Jurkat, Clone E6-1 (cell line): ENCODE measurements at places on chromosomes 5 and 9.

GRCh38 chr9:108668191-108668937 lies 187.4 kb downstream of the ACTL7B start:
- DNase-seq: no peak

DNA sequence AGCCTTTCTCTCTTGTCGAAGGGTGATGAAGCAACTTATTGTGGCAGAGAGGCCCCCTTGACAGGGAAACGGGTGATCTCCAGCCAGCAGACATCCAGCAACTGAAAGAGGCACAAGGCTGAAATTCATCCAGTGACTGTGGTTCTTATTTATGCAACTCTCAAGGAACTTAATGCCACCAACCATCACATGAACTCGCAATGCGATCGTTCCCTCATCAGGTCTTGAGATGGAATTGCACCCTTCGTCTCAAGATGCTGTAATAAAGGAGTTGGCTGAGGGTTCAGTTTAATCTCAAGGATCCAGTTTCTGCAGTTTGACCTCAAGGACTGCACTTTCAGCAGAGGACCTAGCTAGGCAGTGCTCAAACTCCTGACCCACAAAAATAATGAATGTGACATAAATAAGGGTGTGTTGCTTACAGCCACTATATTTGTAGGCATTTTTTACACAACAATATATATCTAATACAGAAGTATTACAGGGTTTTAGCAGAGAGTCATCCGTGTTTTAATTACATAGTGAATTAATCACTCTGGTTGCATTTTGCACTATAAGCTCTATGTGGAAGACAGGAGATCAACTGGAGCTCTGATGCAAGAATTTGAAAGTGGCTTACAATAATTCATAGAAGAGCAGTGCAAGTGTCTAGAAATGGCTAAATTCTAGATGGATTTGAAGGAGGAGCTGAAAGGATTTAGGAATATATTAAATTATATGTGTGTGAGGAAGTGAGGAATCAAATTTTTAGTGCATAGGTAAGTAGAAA lies 957.8 kb upstream of the CTNND2 start:
- no peak for DNase-seq

DNA sequence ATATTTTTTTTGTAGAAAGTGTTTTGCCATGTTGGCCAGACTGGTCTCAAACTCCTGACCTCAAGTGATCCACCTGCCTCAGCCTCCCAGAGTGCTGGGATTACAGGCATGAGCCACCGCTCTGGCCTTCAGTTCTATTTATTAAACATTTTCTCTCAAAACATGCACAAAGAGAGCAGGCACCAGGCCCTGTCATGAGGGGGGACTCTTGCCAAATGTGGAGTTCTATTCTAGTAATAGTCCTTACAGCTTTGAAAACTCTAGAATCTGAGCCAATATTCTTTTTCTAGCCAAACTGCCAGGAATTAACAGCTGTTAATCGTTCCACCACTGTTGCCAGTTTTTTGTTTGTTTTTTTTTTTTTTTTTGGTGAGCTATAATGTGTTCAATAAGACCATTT lies 124.6 kb downstream of the TARS1 start:
- DNase-seq: no peak

GRCh38 chr9:84940294-84940693 lies 270.8 kb downstream of the NTRK2 start:
- no peak for DNase-seq

DNA sequence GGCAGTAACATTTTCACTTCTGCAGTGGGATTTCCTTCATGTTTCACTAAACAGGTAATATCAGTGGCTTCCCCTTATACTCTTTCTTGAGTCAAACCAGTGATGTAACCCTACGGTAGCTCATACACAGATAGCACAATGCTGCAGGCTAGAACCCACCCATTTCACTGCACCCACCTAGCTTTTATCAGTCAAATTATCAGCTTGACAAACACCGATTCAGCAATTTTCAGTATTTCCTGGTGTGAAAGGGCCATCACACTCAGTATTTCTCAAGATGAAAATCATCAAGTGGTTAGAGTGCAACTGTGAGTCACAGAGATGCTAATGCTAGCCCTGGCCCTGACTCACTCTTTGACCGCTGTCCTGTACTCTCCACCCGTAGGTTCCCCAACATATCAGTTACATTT lies 242.3 kb upstream of the PTGER4 start:
- no peak for DNase-seq

DNA sequence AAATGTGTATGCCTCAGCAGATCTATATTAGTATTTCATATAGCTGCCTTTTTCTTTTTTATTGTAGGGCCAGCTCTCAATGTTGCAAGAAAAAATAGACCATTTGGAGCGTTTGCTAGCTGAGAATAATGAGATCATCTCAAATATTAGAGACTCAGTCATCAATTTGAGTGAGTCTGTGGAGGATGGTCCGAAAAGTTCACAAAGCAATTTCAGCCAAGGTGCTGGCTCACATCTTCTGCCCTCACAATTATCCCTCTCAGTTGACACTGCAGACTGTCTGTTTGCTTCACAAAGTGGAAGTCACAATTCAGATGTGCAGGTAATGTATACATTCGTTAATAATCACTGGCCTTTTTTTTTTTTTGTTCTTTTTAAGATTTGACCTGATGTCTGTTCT lies 23.7 kb downstream of the MAN2A1 start:
- DNase-seq: no peak

GRCh38 chr5:94217216-94217615 lies 401.2 kb downstream of the KIAA0825 start:
- DNase-seq: no peak
